ENCODE measurements at places on chromosomes 12 and 14.

DNA sequence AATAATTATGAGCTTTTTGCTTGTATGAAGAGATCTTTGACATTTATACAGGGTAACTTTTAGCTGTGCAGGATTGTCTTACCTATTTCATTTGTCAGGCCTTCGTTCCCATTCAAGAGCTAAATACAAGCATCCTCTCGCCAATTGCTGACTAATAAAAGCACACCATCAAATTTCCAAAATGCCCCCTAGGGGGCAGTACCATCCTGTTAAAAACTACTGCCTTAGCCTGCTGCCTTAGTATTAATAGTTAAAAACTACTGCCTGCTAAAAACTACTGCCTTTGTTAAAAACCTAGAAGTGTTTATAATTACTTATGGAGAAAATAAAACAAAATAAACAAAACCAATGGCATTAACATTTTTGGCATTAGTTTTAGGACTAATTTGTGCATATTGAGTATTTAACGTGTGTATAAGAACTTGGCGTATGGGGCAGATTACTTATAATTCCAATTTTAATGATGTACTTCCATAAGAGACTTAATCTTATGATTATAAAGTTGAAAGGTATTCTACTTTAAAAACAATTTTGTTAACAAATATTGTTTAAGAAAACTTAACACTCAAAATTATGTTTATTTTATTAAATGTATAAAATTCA lies 3.0 kb upstream of the IFI27L2 start:
- DNase-seq: peak; percentile 80

DNA sequence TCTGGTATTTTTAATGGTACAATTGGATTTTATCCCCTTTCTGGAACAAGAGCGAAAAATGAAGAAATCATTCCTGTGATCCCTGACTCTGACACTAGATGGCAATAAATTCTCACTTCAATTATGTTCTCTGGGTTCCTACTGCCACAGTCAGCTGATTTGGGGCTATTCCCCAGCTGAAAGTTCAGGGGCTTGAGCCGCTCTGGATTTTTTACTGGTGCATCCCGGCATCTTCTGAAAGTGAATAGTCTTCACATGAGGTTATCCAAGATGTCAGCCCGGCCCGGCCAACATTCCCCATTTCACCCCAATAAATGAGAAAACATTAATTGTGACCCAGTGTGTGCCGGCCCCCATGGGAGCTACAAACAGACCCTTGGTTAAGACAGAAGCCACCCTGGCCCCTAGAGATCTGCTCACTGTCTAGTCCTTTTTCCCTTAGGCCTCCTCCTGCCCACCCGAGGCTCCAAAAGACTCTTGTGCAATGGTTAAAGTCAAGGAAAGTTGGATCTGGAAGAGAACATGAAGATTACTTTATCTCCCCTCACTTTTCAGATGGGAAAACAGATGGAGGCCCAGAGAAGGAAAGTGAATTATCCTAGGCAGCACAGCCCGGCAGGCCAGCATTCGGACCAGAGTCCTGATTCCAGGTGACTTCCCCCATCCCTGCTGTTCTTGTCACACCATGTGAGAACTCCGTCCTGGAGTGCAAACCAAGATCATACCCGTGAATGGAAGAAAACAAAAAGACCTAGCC lies 20.8 kb downstream of the CKAP4 start:
- DNase-seq: no peak

GRCh38 chr12:53743266-53744129 lies 8.3 kb downstream of the CISTR start:
- peak; percentile 79 for DNase-seq

DNA sequence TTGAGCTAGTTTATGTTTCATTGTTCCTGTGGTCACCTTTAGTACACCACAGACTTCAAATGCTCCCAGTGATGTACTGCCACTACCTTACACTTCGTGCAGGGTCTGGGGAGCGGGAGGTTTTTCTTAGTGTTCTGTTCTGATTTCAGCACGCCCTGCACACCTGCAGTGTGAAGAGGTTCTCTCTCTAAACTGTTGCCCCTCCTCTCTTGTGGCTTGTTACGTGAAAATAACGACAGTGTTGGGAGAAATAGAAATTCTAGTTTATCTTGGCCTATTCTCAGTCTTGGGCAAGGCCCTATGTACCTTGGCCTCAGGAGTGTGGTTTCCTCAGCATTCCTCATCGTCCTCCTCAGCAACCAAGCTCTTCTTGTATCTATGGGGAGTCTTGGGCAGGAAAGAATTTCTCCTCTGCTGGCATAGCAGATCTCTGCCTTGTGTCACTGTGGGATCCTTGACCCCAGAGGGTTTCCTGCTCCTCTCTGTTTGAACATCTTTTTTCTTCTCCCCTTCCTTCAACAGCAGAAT lies 48.6 kb downstream of the EIF2S3B start:
- peak; percentile 35 for DNase-seq

DNA sequence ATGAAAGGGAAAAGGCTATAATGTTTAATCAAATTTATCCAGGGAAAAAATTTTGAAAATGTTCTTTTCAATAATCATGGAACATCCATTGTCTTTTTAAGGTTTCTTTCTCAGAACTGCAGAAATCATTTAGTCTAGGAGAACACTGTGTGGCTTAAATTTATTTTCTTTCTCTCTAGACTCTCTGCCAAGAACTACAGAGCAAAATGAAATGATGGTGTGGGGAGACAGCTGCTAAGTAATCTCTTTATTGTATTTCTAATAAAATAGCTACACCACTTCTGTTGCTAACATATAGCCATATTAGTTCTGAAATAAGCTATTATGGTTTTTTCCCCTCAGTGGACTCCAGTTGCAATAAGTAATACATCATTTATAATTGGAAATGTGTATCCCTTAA lies 120.9 kb downstream of the EFCAB11 start:
- no peak for DNase-seq

GRCh38 chr14:63308723-63309317 lies 9.9 kb downstream of the GPHB5 start:
- DNase-seq: no peak

DNA sequence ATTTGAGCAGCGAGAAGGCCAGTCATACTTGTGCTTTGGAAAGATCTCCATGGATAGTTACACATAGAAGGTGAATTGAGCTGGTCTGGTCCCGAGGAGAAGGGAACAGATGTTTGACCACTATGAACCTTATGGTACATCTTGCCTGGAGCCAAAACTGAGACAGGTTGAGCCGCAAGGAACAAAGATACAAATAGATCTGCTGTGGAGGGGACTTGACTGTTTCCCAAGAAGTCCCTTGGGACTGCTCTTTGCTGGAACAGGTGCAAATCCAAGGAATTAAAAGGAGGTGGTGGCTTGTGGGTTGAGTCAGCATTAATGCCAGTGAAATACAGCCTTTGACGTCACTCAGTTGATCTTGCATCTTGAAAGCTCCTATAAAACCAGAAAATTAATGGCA lies 68.8 kb upstream of the PRIMA1 start:
- no peak for DNase-seq

- no peak for DNase-seq
These were observed 261.9 kb downstream of the RAD51B start for GRCh38 chr14:68081489-68081888.

Data from stimulated activated naive CD4-positive, alpha-beta T cell (primary cell).